Upper lobe of right lung (tissue), 1 donor: ENCODE measurements at places on chromosomes 12 and 14. TPM values are rescaled to one million over a fixed set of nuclear protein-coding genes. Genes with fewer than 3 reads are reported as not detected.

SYNDIG1L gene
- 2.9 TPM for total RNA-seq

DNA sequence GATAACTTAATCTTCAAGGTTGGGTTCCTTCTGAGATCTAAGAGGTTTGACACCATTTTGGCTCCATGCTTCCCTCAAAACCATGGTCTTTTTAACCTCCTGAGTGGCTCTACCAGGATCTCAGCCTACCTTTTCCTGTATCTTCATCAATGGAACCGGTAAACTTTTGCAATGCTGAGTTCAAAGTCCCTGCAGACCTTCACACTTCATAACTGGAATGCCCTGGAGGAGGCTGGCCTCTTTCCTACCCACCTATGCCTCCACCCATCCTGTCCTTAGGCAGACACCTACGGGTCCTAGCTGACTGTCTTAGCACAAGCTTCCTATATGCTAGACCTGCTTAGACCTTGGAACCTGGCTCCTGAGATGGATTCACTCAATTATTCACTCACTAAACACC, 89.5 kb upstream of the EEA1 start:
- H3K27me3 ChIP-seq: no peaks in the 10 kb centered on the region
- no peak overlapping the region for H3K27ac ChIP-seq
- DNase-seq: no peak

GRCh38 chr14:37901978-37902377, 305.7 kb upstream of the SSTR1 start:
- no peaks in the 10 kb centered on the region for H3K27me3 ChIP-seq
- no peaks in the 10 kb centered on the region for H3K4me1 ChIP-seq
- H3K36me3 ChIP-seq: no peaks in the 10 kb centered on the region
- H3K4me3 ChIP-seq: no peak overlapping the region
- H3K27ac ChIP-seq: no peak overlapping the region
- DNase-seq: no peak

- H3K4me3 ChIP-seq: no peak overlapping the region
- H3K36me3 ChIP-seq: no peaks in the 10 kb centered on the region
- peaks cover 20% of the 10 kb centered on the region for H3K4me1 ChIP-seq
Measured at GRCh38 chr14:59313658-59314608, 125.5 kb downstream of the DAAM1 start.

SNRNP35 gene
- 20.4 TPM for total RNA-seq

C12orf57 gene
- total RNA-seq: 197 TPM

- DNase-seq: no peak
- H3K27me3 ChIP-seq: peaks cover 4% of the 10 kb centered on the region
- no peak overlapping the region for H3K27ac ChIP-seq
Measured at GRCh38 chr12:10736463-10736862, 13.3 kb upstream of the YBX3 start.

DNA sequence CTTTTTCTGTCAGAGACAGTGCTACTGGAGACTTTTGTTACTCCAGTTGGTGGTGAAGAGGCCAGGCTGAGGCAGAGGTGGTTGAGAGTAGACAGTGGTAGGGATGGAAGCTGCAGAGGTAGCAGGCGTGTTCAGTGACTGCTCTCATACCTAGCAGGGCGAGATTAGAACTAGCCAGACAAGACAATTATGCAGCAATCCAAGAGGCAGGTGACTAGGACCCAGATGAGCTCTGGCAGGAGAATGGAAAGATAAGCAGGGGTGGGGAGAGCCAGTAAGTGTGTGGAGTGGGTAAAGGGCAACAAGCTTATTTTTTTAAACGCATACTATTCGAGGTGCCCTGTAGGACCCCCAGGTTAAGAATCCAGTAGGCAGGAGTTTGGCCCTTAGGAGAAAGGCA, 4.8 kb downstream of the PPP1R36 start:
- DNase-seq: no peak
- H3K4me1 ChIP-seq: peaks cover 8% of the 10 kb centered on the region
- no peaks in the 10 kb centered on the region for H3K27me3 ChIP-seq
- H3K36me3 ChIP-seq: no peaks in the 10 kb centered on the region
- no peak overlapping the region for H3K4me3 ChIP-seq
- no peak overlapping the region for H3K27ac ChIP-seq

COQ5 gene
- 19.6 TPM for total RNA-seq

GRCh38 chr12:20089077-20089476, 279.3 kb upstream of the PDE3A start:
- H3K36me3 ChIP-seq: no peaks in the 10 kb centered on the region
- no peak overlapping the region for H3K4me3 ChIP-seq
- no peaks in the 10 kb centered on the region for H3K27me3 ChIP-seq
- H3K27ac ChIP-seq: no peak overlapping the region
- H3K4me1 ChIP-seq: no peaks in the 10 kb centered on the region

- no peaks in the 10 kb centered on the region for H3K36me3 ChIP-seq
- H3K4me1 ChIP-seq: no peaks in the 10 kb centered on the region
- H3K27ac ChIP-seq: no peak overlapping the region
- no peak for DNase-seq
Measured at GRCh38 chr14:89805501-89805900, 149.0 kb downstream of the EFCAB11 start.

DNA sequence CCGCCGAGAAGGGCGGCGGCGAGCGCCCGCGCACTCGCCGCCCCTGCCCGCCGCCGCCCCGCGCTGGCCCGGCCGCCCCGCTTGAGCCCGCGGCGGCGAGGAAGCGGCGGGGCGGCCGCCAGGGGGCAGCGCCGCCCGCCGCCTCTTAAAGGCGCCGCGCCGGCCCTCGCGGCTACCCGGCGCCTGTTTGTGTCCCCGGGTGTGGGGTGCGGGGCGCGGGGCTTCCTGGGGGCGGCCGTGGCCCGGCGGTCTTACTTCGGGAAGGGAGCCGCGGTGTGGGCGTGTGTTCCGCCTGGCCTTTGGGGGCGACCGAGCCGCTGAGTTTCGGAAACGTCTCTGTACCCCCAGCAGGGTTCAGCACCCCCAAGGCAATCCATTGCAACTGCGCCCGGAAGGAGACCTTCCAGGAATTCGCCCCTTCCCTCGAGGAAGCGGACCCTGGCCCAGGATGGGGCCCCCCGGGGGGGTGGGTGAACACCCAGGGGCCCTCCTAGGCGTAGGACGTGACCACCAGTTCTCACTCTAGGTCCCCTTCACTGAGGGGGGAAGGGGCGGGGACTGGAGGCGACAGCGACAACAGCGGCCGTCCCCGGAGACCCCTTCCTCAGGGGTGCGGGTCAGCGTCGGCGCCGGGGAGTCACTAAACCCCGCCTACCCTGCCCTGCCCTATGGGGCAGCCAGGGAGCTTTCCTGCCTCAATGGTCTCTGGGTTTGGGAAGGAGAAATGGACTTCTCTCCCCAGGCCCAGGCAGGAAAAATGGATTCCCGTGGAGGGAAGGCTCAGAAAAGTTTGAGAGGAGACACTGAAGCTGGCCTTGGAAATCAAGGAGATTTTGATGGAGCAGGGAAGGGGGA, at the start of gene ITPK1:
Gene ITPK1, minus strand, starts transcription at position 105 of the 855 bp plus-strand sequence. CDS start 762 bp downstream, outside the sequence.
- no peaks in the 10 kb centered on the region for H3K27me3 ChIP-seq
- peaks cover 33% of the 10 kb centered on the region for H3K4me1 ChIP-seq
- no peaks in the 10 kb centered on the region for H3K36me3 ChIP-seq
- peak within 1 kb of the TSS; percentile 72 for H3K4me3 ChIP-seq
- H3K27ac ChIP-seq: peak within 1 kb of the TSS; percentile 95
- DNase-seq: peak; percentile 86

DNA sequence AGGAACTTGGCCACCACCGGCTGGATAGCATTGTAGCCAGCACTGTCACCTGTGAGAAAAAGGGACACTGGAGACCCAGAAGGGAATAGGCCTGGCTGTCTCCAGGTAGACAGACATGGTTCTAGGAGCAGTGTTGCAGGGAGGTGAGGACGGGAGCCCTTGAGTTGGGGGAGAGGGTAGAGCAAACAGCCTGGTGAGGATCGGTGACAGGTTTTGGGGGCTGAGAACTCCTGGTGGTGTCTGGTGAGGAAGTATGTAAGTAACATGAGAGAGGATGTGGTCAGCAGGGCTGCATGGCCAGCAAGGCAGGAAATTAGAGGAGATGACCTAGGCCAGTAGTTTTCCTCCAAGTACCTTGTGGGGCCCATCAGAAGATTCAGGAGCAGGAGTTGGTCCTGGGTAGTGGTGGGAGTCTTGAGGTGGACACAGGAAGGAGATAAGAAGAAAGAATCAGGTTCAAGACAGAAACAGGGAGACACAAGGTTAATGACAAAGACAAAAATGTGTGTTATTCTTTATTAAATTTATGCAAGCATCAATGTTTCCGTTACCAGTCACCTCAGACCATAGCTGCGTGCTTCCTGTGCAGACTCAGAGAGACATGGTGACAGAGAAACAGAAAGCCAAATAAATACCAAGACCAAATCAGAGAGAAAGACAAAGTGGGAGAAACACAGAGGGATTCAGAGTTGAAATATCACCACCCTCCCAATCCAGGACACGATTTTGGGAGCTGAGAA, at the start of gene ARHGAP9:
Gene ARHGAP9, minus strand, starts transcription at position 491 of the 740 bp plus-strand sequence. Its CDS starts 460 bp downstream, at position 31.
- peaks cover 22% of the 10 kb centered on the region for H3K4me1 ChIP-seq
- DNase-seq: no peak
- peak within 1 kb of the TSS; percentile 46 for H3K4me3 ChIP-seq

DNA sequence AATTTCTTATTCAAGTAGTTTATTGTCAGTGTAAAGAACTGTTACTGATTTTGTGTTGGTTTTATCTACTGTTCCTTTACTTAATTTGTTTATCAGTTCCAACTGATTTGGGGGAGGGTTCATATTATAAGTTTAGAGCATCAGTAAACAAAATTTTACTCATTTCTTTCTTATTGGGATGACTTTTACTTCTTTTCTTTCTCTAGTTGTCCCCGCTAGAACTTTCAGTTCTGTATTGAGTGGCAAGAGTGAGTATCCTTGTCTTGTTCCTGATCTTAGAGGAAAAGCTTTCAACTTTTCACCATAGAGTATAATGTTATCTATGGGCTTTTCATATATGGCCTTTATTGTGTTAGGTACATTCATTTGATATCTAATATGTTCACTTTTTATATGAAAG, 584.1 kb downstream of the LRFN5 start:
- DNase-seq: no peak
- H3K27me3 ChIP-seq: no peaks in the 10 kb centered on the region
- H3K36me3 ChIP-seq: no peaks in the 10 kb centered on the region
- no peaks in the 10 kb centered on the region for H3K4me1 ChIP-seq

DNA sequence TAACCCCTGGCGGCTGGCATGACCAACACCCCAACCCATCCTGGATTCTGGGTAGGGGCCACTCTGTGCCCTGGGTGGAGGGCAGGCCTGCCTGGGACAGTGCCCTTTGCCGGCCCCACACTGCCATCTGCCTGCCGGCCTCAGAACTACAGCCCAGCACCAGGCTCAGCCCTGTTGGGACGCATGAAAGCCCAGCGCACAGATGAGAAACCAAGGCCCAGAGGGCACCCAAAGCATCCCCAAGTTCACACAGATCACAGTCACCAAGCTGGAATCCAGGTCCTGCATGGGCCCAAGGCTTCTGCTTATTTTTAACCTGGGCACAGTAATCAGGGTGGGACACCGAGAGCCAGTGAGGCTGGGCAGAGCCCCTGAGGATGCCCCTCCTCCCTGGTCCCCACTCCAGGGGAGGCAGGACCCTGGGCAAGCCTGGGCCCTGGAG, 26.2 kb downstream of the RFLNA start:
- H3K27me3 ChIP-seq: no peaks in the 10 kb centered on the region
- no peaks in the 10 kb centered on the region for H3K4me1 ChIP-seq
- no peak overlapping the region for H3K27ac ChIP-seq
- no peak overlapping the region for H3K4me3 ChIP-seq
- peaks cover 26% of the 10 kb centered on the region for H3K36me3 ChIP-seq
- peak; percentile 84 for DNase-seq

ADAM21 gene
- not detected for total RNA-seq

GRCh38 chr12:90619943-90620342, 335.0 kb downstream of the CCER1 start:
- H3K27ac ChIP-seq: no peak overlapping the region
- no peak for DNase-seq
- no peaks in the 10 kb centered on the region for H3K4me1 ChIP-seq
- H3K36me3 ChIP-seq: no peaks in the 10 kb centered on the region

GRCh38 chr12:4046495-4046840, 173.3 kb upstream of the PARP11 start:
- no peaks in the 10 kb centered on the region for H3K27me3 ChIP-seq
- H3K4me1 ChIP-seq: no peaks in the 10 kb centered on the region
- H3K27ac ChIP-seq: no peak overlapping the region
- H3K36me3 ChIP-seq: no peaks in the 10 kb centered on the region
- DNase-seq: no peak

- DNase-seq: no peak
- H3K36me3 ChIP-seq: peaks cover 28% of the 10 kb centered on the region
- peaks cover 17% of the 10 kb centered on the region for H3K4me1 ChIP-seq
- H3K27ac ChIP-seq: peak overlapping the region; percentile 90
Measured at GRCh38 chr14:22598896-22599244, 770 bp downstream of the ABHD4 start.

RNFT2 gene
- 2.6 TPM for total RNA-seq

GRCh38 chr14:32169191-32169590, 32.7 kb upstream of the RNU6-7 start:
- no peaks in the 10 kb centered on the region for H3K27me3 ChIP-seq
- no peaks in the 10 kb centered on the region for H3K36me3 ChIP-seq
- DNase-seq: no peak
- H3K4me3 ChIP-seq: no peak overlapping the region

GRCh38 chr12:87756721-87757120, 272.5 kb downstream of the C12orf50 start:
- DNase-seq: no peak
- H3K4me1 ChIP-seq: no peaks in the 10 kb centered on the region
- H3K27me3 ChIP-seq: no peaks in the 10 kb centered on the region
